ENCODE measurements at places on chromosomes 13 and 19.

- DNase-seq: no peak
These were observed 63.5 kb upstream of the DOCK9 start for GRCh38 chr13:99041337-99041736.

GRCh38 chr13:21747456-21747855 lies 76.6 kb downstream of the FGF9 start:
- no peak for DNase-seq

GRCh38 chr13:113853518-113854237 lies 10.2 kb downstream of the GAS6 start:
- DNase-seq: no peak

- no peak for DNase-seq
These were observed 8.8 kb downstream of the SPPL2B start for GRCh38 chr19:2337329-2337707.

GRCh38 chr19:19540715-19541515 lies 2.9 kb downstream of the CILP2 start:
- DNase-seq: no peak
